Body of pancreas (tissue), 4 donors: ENCODE measurements at places on chromosomes 6 and 20.

GRCh38 chr20:58349570-58349969 lies 39.5 kb upstream of the VAPB start:
- no peak for DNase-seq

GRCh38 chr20:48621376-48622078 lies 206.3 kb downstream of the PREX1 start:
- DNase-seq, result no peak

DNA sequence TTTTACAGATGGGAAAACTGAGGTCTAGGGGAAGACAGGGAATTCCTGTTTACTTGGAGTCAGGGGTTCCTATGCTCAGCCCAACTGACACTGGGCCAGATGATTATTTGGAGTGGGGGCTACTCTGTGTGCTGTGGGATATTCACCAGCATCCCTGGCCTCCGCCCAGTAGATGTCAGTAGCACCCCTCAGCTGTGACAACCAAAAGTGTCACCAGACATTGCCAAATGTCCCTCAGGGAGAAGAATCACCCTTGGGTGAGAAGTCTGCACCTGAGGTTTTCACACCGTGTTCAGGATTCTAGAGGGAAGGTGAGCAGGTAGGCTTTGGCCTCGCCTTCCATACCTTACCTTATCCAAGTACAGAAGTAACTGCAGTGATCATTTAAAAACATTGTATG lies 27.6 kb downstream of the CDH26 start:
- no peak for DNase-seq

DNA sequence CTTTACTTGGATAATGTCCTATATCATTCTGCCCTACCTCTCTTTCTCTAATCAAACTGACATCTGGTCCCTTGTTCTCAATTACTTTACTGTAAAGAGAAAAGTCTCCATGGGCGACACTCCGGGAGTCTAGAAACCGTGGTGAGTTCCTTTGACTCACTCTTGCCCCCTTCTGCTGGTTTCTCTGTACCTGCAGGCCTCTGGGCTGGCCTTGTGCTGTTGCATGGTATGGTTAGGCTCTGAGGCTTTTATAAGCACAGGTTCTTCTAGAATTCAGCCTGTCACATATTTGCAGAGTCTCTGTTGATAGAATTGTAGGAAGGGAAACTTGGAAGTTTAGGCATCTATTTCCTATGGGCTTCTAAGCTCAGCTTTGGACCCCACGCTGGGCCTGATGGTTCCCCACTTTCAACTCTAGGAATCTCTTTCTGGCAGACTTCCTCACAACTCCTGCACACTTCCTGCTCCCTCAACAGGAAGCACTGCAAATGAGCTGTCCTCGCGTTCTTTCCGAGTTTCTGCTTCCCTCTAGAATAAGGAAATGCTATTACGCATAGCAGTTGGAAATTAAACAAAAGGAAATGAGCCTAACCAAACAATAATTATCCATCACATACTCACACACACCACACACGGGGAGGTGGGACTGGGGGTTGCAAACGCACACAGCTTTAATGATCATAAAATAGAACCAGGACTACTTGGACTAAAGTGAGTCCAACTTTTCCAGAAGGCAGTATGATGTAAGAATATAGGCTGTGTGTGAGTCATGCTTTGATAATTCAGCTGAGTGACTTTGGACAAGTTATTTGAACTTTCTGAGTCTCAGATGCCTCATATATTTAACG lies 683.3 kb downstream of the QKI start:
- DNase-seq, result no peak

DNA sequence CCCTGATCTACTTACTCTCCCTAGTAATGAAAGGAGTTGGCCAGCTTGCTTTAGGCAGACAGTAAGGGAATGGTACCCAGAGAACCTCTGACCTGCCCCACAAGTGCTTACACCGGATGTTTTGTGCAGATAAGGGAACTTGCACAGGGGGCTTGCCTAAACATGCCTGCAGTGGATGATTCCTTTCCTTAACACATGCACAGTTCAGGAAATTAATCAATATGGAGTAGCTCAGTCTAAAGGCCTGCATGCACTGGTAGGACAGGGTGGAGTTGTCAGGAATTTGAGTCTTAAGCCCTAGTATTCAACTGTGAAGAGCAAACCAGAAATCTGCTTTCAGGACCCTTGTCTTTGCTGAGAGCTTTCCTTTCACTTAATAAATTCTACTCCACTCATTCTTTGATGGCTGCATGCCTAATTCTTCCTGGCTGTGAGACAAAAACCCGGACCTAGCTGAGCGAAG lies 3.9 kb upstream of the TRIM38 start:
- no peak for DNase-seq
